ENCODE measurements at places on chromosomes 2 and 18.

GRCh38 chr2:101793277-101793969 lies 95.9 kb downstream of the MAP4K4 start:
- no peak for DNase-seq

GRCh38 chr2:96241900-96242611 lies 23.7 kb downstream of the TMEM127 start:
- peak; percentile 58 for DNase-seq

- no peak for DNase-seq
Observed at GRCh38 chr2:86023366-86023712, 82.3 kb downstream of the POLR1A start.

DNA sequence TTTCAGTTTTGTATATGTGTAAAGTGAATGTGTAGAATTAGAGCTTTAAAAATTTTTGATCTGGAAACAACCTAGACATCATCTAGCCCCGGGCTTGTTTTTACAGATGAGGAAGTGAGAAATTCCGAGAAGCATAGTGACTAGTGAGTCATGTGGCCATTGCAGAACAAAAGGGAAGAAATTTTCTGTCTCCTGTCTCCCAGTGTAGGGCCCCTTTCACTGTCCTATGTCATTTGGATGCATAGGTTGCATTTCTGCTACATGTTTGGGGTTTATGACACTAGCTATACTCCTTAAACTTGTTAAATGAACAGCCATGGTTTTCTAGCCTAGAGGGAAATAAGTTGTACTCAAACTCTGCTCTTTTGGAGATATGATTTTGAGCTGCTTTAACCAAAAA lies 84.6 kb downstream of the PLCL1 start:
- DNase-seq: no peak

DNA sequence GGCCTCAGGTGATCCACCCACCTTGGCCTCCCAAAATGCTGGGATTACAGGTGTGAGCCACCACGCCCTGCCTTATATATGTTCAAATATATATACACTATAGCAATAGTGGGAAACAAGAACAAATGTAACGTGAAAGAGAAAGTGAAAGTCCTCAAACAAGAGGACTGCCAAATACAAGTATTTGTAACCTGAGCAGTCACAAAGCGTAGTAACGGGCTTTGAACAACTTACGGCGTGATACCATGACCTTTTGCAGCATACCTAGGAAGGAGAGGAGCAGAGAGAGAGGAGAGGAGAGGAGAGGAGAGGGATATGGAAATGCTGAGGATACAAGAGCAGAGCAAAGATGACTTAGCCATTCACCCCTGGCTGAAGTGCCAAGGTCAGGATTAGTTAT lies 113.8 kb upstream of the RGPD4 start:
- DNase-seq: no peak

DNA sequence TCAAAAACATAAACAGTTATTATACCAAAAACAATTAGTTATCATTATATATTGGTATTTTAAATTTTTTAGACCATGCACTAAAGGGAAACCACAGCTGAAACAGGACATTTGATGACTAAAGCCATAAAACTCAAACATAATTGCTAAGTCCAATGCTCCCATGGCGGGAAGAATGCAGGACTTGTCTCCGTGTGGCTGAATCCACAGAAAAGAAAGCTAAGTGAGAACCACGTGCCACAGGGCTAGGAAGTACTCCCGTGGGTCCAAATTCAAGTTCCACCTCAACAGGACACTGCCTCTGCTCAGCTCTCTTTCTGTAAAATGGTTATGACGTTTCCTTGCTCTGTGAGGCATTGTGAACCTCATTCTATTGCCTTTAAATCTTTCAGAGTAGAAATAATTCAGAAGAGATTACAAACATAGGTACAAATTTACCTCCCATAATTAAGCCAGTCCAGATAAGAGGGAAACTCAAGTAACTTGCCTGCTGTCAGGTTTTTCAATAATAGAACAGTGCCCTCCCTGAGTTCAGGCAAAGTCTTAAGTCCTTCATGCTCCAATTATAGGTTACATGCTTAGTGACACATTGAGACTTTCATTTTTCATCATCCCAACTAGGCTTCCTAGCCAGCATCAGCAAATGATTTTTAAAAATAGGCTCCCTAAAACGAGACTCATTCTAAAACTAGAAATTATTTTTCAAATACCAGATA lies 36.7 kb downstream of the FTCDNL1 start:
- DNase-seq: no peak

DNA sequence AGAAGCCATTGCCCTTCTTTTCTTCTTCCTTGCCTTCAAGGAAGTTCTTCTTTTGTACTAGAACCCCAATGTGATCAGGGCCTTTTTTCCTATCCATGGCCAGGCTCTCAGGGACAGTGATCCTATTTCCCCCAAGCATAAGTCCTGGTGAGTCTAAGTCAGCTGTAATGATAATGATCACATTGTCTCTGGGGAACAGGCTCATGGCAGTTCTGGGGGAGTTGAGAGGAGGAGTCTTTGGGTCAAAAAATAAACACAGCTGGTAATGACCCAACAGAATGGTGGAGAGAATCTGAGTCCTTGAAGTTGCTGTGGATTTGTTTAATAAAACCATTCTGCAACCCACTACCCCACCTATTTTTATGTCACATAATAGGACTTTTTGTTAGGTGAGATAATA lies 96.6 kb downstream of the SOCS6 start:
- DNase-seq: no peak

GRCh38 chr2:73944714-73945113 lies 18.0 kb downstream of the DGUOK start:
- no peak for DNase-seq

DNA sequence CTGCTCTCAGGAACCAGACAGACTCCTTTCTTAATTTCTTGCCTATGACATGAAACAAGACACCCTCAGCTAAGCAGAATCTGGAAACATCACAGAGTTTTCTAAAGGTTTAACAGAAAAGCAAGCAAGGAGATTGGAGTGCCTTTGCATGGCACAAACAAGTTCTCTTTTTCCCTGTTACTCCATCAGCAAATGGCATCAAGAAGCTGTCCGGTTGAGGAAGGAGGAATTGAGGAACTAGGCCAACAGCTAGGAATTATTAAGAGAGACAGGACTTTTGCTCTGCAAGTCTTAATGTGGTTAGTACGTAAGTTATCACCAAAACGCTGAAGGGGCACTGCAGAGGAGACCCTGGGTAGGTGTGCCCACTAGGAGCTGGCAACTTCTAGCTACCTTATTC lies 53.2 kb downstream of the NEB start:
- DNase-seq: no peak

- DNase-seq: no peak
Observed at GRCh38 chr2:22600156-22600555, 784.8 kb upstream of the KLHL29 start.

DNA sequence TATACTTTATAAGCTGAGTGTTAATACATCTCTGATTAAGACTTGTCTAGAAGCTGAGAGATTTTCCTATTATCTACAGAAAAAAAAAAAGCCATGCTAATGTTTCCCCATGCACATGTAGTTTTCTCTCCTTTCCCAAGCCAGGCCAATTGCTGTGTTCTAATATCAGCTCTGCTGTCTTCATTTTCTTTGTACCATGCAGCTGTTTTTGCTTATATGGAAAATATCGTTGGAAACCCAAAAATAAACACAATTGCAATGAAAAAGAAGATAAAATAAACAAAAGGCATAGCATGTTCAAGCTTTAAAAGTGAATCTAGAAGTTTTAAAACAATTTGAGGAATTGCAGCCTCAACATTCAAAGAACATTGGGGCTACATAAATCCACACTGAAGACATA lies 817.4 kb upstream of the ACVR2A start:
- DNase-seq: no peak

GRCh38 chr2:140679752-140680151 lies 1451.1 kb downstream of the LRP1B start:
- DNase-seq: no peak

- DNase-seq: no peak
Observed at GRCh38 chr18:48317781-48318381, 91.3 kb downstream of the ZBTB7C start.

DNA sequence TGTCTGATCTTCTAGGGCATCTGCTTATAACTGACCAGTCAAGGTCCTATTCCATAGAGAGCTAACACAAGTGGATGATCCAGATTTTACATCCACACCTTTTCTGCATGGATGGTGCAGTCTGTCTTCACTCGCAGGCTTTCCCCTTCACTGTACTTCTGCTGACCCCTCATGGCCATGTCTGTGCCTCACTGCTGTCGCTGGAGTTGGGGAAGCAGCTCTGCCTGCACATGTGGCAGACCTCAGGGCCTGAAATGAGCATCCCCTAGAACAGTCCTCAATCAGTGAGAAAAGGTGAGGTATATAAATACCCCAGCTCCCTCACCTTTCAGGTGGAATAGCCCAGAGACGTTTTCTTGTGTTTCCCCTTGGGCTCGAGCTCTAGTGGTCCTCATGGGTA lies 233.8 kb downstream of the ANKRD36B start:
- no peak for DNase-seq

- no peak for DNase-seq
Observed at GRCh38 chr18:35728676-35729075, 147.1 kb downstream of the GALNT1 start.

- DNase-seq: no peak
Observed at GRCh38 chr18:51123481-51123880, 74.0 kb downstream of the MEX3C start.

DNA sequence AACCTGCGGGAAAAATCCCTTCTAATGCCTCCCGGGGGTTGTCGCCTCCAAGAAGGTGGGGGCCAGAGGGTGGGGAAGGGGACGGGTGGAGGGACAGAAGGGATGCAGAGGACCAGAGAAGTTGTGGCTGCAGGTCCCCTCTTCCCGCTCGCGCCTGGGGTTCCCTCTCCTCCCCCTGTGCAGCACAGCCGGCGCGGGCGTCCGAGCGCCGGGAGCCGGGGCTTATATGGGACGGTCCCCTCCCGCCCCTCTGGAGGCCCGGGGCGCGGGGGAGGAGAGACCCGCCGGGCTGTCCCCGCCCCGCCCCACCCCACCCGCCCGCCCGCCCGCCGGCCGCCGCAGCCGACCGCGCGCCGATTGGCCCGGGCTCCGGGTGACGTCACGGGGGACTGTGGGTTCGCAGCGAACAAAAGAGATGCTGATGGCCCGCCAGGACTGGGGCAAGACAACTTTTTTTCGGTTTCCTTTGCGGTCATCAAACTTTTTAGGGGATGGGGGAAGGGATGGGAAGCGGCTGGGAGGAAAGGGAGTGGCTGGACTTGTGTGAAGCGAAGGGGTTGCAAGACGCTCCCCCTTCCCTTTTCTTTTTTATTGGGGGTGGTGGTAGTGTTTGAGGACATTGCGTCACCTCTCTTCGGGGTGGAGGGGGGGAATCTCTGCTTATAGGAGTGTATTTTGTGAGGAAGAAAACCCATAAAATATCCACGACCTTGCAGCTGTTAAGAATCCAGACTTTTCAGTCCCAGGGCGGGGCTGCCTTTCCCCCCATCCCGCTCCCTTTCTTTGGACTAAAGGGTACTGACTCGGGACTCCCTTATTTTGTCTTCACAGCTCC lies at the start of gene FN1:
FN1 (minus strand) TSS at position 199 of the 835 bp plus-strand sequence. CDS start 266 bp downstream, outside the sequence.
- peak; percentile 68 for DNase-seq

GRCh38 chr2:219252084-219252483 lies 959 bp upstream of the TUBA4B start:
- DNase-seq: no peak

GRCh38 chr2:158202161-158202815 lies 100.6 kb downstream of the UPP2 start:
- DNase-seq: no peak

DNA sequence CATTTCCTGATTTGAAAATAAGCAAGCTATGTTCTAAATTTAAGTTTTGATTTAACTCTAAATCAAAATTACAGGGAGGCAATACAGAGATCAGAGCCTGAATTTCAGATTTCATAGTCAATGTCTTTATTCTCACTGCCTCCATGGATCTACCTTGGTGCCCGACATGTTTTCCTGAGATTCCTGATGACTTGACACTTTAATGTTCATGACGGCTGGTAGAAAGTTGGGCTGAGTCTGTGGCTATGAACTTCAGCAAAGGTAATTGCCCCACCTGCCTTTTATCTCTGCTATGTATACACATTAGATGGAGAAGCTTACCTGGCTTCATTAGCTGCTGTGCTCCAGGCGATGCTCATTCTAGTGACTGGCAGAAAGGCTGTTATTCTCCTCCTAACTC lies 1390.5 kb upstream of the CELF4 start:
- no peak for DNase-seq

DNA sequence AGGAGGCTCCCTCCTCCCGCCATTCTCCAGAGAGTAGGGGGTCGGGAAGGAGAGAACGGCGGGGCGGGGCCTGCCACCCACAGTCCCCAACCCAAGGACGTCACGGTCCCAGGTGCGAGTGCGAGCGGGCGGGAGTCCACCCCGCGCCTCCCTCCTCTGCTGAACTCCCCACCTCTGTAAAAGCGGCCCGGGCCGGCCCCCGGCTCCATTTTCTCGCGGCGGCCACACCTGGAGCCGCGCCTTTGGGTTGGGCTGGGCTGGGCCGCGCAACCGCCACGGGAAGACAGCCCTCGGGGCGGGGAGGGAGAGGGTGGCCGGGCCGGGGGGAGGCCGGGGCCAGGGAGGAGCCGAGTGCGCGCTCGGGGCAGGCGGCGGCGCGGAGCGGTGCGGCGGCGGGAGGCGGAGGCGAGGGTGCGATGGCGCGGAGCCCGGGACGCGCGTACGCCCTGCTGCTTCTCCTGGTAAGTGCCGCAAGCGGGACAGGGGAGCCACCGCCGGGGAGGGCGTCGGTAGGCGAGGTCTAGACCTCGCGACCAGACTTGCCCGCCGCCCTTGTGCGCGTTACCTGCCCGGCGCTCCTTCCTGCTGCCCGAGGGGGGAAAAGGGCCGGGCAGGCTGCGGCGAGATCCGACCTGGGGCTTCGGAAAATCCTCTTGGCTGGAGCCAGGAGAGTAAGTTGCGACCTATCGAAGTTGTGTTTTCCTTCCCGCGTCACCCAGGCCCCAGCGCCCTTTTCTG lies at the start of gene DSG2:
DSG2 (plus strand) TSS at position 342 of the 738 bp plus-strand sequence; CDS start at position 417, 75 bp downstream.
- no peak for DNase-seq

GRCh38 chr18:71583252-71583651 lies 960.9 kb downstream of the CBLN2 start:
- no peak for DNase-seq

DNA sequence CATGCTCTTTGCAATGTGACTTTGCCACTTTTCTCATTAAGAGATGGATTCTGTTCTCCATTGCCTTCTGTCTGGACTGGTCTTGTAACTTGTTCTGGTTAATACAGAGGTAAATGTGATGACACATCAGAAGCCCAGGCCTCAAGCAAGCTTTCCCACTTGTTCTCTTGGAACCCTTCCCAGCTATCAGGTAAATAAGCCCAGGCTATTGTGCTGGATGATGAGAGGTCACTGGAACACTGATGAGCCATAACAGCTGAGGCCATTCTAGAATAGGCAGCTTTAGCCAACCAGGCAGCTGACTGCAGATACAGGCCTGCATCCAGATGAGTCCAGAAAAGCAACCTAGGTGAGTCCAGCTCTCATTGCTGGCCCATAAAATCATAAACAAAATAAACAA lies 1007.0 kb upstream of the ACVR2A start:
- no peak for DNase-seq

- DNase-seq: no peak
Observed at GRCh38 chr18:78981394-78981831, 1.8 kb downstream of the SALL3 start.

- DNase-seq: no peak
Observed at GRCh38 chr18:6557770-6558248, 143.1 kb upstream of the L3MBTL4 start.
